Activated gamma-delta T cell treated with Interleukin-2 at 50 U/mL for 16 hours (primary cell): ENCODE measurements at places on chromosomes 2 and 18.

DNA sequence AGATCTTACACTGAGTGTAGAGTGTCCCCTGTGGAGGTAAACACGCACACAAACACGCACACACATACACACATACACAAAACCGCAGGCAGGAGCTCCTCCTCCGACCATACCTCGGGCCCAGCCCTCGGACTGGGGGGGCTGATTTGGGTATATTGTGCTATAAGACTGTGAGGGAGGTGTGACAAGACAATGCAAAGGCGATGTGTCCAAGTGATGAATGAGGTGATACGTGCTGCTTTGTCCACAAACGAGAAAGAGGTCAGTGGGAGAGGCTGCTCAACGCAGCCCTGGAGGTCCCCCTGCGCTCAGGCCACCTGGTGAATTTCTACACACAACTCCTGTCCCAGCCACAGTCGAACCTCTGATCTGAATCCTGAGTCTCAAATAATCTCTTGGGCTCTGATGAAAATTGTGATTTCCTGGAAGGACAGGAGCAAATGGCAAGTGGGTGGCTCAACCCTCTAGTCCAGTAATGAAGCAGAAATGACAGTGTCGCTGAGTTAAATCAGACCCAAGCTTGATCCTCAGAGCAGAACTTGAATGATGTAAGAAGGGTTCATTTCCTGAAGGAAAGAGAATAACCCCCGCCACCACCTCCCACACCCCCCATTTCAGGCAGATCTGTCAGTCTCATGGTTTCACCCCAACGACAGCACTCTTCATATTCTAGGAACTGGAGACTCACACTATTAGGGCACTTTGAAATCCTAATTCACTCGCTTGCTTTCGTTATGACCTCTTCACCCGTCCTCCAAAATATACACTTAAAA lies 48.9 kb upstream of the ASXL2 start:
- no peak for DNase-seq

DNA sequence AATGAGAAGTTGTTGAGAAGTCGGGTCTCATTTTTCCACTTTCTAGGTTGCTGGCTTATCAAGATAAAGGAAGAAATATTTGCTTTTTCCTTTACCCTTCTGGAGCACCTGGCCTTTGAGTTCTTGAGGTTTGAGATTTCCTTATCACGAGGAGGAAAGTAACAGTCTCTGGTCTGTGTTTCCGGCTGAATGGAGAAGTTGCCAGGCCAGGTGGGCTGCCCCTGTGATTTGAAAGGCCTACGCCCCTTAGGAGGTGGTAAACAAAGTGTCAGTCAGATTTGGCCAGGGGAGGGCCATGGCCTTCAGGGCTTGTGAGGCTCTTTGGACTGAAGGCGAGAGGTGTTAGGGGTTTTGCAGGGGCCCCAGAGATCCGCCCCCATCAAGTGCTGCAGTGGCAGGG lies 156.7 kb upstream of the HAAO start:
- DNase-seq, result no peak

DNA sequence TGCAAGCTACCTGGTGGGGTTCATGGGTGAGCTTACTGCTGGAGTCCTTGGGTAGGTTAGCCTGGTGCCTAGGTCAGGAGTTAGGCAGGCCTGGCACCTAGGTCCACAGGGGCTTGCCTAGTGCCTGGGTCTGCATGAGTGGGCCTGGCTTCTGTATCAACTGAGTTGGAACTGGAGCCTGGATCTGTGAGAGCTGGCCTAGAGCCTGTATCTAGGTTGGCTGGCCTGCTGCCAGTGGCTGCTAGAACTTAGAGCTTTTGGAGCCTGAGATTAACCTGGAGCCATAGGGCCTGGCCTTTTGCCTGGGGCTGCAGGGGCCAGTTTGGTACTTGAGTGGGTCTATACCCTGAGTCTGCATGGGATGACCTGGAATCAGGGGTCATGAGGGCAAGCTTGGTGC lies 679.4 kb downstream of the NUP35 start:
- no peak for DNase-seq

- DNase-seq, result no peak
These were observed 149.6 kb upstream of the APCDD1 start for GRCh38 chr18:10304853-10305252.

GRCh38 chr2:240247241-240247867 lies 106.9 kb upstream of the OTOS start:
- no peak for DNase-seq

DNA sequence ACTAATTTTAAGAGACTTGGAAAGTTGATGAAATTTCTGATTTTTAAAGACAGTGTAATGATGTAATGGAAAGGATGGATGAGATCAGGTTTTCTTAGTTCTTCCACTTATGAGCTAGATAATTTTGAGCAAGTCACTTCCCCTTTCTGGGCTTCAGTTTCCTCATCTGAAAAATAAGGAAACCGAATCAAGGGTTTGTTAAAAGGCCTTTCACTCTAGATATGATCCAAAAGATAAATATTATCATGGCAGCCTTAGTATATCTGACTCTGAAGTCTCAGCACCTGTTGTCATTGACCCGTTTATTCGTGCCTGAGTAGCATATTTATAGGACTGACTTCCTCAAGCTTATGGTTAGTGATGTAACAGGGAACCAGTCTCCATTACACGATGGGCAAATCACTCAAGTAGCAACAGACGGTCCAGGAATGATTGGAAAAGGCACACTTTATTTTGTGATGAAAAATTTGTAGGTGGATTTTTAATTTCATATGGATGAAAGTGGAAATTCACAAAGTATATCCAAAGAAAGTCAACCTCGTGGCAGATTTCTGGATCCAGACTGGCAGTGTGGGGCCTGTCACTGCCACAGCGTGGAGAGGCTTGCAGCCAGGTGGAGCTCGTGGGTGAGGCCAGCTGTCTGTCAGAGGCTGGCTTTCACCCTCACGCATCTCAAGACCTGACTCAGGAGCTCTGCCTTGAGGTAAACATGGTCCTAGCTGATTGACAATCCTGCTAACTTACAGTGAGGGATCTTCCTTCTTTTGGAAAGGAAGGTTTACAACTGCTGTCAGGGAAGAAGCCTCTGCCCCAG lies 137.9 kb upstream of the CXCR4 start:
- no peak for DNase-seq

- DNase-seq, result no peak
These were observed 131.3 kb downstream of the INSIG2 start for GRCh38 chr2:118219611-118220010.

DNA sequence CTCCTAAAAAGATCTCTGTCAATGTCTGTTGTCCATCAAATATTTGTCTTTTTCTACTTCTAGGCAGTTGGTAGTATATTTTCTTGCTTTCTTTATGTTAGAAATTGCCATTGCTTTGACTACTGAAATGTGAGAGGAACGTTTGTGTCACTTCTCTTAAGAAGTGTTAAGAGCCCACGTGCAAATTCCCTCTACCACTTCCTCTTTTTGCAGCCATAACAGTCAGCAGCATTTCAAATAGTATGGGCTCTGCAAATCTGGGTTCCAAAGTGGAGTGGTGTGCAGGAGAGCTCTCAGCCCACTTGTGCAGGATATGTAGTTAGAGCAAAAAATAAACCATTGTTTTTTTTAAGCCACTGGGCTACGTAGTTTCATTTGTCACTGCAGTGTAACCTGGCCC lies 314.0 kb downstream of the MEIS1 start:
- no peak for DNase-seq

DNA sequence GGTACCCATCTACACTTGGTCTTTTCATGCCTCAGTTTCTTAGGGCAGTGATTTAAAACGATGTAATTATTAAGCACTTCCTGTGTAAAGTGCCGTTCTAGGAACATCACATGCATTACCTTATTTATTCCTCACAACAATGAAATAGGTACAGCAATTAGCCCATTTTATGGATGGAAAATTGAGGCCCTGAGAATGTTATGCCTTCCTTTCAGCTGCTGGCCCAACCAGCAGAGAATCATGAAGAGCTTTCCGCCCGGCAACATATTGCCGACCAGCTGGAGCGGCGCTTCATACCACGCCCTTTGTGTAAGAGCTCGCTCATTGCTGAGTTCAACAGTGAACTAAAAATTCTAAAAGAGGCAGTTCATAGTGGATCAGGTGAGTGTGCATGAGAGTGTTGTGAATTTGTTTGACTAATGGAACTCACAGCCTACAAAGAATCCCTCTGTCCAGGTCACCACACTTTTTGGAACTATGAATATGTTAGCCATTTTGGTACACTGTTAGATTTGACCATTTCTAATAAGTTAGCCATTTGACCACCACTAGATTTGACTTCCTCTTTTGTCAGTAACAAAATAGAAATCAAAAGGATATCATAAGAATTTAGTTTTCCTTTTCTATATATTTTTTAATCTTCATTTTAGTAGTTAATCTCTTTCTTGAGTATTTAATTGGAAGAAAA lies 25.6 kb upstream of the RPE start:
- no peak for DNase-seq

DNA sequence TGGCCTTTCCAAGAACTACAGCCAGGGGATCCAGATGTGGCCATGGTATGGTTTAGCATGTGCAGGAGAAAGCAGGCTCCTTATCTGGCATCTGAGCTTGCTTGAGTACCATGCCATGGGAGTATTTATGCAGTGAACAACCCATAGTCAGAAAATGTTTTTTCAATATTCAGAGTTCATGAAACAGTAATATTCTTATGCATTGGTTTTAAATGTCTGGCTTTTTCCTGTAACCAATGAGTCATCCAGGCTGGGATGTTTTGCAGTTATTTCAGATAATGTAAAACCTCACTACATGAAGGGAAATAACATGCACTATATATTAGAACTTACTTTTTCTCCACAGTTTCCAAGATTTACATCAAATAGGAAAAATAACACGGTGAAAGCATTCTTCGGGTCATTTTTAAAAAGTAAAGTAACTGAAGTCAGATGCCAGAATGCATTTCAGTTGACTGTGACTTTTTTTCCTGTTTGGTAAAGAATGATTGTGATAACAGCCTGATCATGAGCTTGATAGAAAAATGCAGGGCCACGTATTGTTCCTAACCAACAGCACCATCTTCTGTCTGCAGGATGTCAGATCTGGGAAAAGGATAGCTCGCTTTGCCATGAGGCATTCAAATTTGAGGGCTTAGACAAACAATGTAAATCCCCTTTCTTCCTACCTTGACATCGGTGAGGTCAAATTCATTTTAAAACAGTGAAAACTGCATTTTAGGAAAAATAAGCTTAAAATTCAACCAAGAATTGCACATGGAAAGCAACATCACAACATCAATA lies 152.8 kb downstream of the DSC3 start:
- no peak for DNase-seq

DNA sequence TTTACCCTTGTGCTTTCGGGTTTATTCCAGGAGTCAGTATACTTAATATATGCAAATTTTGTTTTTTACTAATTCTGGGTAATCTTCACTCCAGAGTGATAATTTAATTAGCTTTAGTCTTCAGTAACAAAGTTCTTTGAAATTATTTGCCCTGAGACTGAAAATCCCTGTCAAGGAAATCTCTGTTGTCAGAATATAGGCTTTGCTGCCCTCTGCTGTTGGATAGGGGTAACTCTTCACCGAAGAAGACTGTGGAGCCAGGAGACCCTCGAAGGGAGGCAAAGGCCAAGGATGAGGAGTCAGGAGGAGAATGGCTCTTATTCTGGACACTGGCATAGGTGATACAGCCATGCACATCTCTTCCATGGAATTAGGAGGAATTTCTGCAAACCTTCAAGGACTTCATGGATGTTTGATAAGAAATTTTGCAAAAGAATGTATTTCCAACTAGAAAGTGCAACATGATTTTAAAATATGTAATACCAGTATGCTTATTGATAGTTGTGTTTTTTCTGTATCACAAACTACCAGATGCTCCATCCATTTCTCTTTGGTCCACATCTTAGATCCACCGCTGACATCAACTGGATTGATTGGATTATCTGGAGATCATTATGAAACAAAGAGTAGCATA lies 182.3 kb downstream of the RDH14 start:
- DNase-seq, result peak; percentile 7

- DNase-seq, result no peak
These were observed 24.8 kb downstream of the BOLL start for GRCh38 chr2:197760293-197760657.

DNA sequence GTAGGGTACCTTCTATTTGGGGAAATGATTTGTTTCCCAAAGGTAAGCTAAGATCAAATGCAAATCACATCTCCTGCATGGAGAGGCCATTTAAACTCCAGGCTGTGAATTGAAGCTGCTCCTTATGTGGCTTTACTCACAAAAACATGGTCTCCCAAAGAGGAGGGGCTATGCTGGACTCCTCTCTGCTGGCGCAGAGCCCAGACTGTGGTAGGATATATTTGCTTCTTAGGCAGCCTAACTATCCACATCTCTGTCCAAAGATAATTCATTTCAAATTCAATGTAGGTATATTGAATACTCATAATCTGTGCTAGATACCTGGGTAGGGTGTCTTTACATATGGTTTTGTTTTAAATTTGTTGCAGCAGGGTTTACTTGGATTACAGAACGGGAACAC lies 358.5 kb downstream of the ALK start:
- no peak for DNase-seq

- no peak for DNase-seq
These were observed 34.4 kb downstream of the TEX51 start for GRCh38 chr2:126932966-126933710.

DNA sequence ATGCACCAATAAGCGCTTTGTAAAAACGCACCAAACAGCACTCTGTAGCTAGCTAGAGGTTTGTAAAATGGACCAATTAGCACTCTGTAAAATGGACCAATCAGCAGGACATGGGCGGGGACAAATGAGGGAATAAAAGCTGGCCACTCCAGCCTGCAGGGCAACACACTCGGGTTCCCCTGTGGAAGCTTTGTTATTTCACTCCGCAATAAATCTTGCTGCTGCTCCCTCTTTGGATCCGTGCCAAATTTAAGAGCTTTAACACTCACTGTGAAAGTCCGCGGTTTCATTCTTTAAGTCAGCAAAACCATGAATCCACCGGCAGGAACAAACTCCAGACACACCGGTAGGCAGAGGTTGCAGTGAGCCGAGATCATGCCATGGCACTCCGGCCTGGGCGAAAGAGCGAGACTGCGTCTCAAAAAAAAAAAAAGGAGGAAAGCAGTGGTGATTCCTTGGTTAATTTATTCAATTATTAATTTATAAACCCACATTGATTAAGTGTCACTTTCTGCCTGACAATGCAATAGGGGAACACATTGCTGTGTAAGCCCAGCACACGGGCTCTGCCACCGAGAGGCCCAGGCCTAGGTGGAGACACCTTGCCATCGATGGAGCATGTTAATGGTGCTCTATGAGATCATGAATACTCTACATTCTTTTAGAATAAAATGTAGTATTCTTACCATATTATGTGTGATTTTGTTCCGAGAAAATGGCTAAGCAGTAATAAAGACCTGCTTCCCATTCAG lies 687.6 kb upstream of the HS6ST1 start:
- no peak for DNase-seq

DNA sequence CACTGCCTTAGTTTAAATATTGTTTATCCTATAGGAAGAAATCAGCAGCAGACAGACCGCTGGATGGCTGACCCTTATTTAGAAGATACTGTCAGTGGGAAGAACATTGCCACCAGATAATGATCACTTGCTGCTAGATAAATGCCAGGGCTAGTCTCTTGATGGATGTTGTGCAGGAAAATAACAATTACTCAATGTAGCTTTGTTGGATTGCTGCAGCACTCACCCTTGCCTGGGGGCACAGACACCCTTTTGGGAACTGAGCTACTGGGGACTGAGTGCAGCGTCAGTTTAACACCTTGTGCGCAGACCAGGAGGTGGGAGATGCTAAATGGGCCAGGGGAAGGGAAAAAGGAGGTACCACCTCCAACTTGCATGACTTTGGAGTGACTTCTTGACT lies 64.2 kb upstream of the CAPN13 start:
- DNase-seq, result no peak

GRCh38 chr2:145049475-145049874 lies 529.6 kb upstream of the ZEB2 start:
- no peak for DNase-seq
